ENCODE measurements at places on chromosomes 2 and 18.

- no peak for DNase-seq
These were observed 52.5 kb downstream of the ZNF516 start for GRCh38 chr18:76442413-76443171.

GRCh38 chr2:132415915-132416722 is 486 bp upstream of the GPR39 start:
- no peak for DNase-seq

GRCh38 chr2:235532307-235532706 is 38.5 kb downstream of the AGAP1 start:
- DNase-seq: no peak

DNA sequence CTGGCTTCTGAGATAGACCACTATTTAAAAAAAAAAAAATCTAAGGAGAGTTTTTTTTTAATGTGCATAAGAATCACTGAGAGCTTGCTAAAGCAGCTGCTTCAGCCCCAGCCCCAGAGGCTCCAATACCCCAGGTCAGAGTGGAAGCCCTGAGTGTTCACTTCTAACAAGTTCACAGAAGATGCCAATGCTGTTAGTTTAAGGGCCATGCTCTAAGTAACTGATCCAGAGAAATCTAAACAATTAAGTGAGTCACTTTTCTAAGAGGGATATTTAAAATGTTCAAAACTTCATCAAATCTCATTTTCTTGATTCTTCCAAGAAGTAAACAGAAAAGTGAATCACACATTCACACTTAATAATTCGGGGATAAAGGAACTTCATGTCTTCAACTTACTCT is 126.4 kb upstream of the CD226 start:
- DNase-seq: no peak

DNA sequence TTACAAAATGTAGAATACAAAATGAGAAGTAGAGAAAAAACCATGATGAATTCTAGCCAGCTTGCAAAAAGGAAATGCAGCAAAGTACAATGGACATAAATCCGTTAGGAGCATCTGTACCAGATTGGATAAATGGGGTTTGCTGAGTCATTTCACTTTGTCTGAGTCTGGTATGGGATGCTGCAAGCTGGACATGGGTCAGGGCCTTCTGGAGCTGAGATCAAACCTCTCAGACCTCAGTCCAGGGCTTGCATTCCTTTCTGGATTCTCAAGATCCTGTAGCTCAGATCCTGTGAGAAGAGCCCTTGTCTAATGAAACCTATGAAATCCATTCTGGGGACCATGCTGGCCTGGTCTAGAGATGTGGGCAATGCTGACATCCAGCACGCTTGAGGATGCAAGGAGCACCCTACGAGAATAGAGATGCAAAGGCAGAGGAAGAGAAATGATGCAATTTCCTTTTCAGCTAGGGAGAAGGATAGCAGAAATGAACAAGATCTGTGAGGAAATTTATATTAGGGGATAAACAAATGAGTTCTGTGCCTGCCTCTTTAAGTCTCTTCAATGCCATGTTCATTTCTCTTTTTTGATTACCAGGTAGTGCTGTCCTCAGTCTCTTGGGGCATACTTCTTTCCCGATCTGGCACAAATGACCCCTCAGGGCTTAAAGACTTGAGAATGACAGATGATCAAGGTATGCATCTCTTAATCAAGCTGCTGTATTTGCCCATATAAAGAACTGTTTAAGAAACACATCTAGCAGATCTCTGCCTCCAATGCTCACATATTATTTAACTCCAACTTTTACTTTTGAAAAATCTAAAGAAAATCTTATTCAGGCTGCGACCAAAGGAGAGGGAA is 230.4 kb downstream of the MEIS1 start:
- DNase-seq: no peak

- no peak for DNase-seq
These were observed 259.7 kb downstream of the CDH19 start for GRCh38 chr18:66344227-66344626.
